ENCODE measurements at places on chromosomes 3 and 15. TPM values are rescaled to one million over a fixed set of nuclear protein-coding genes. Genes with fewer than 3 reads are reported as not detected.

ATP13A5 gene
- not detected for total RNA-seq

C3orf20 gene
- not detected for total RNA-seq

TF gene
- total RNA-seq = 3.9 TPM

P2RY1 gene
- 0.47 TPM for total RNA-seq

MOBP gene
- not detected for total RNA-seq

CCDC9B gene
- 18.3 TPM for total RNA-seq

IGDCC3 gene
- total RNA-seq = 0.23 TPM

RYR3 gene
- 0.01 TPM for total RNA-seq

A4GNT gene
- not detected for total RNA-seq

KBTBD12 gene
- not detected for total RNA-seq

WDR48 gene
- 21.2 TPM for total RNA-seq

TRPC1 gene
- total RNA-seq = 4.7 TPM

LDHAL6B gene
- not detected for total RNA-seq

All from A549 treated with GW870086 at 1 μM for 4 hours (cell line).